Psoas muscle (tissue), 8 donors: ENCODE measurements at places on chromosomes 3 and 15. TPM values are rescaled to one million over a fixed set of nuclear protein-coding genes. Genes with fewer than 3 reads are reported as not detected.

THAP10 gene
- total RNA-seq: 1.6 TPM

- DNase-seq: no peak
These were observed 278.9 kb downstream of the ULK4 start for GRCh38 chr3:41682996-41683395.

DNA sequence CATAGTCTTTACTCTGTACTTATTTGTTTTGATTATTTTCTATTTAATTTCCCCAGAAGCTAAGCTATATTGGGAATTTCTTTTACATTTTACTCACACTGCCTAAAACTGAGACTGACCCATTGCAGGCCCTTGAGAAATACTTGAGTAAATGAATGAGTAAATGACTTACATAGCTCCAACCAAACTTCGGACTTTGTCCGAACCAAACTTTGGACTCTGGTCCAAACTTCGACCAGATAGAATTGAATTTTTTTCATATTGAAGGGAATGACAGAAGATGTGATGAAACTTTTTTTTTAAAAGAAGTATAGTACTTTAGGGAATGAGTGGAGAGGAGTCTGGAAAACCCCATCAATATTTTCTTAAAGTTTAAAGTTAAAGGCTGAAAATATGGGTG lies 75.6 kb upstream of the MYRIP start:
- DNase-seq: no peak

LIPH gene
- total RNA-seq: not detected

CTXN2 gene
- total RNA-seq: not detected

ADCY5 gene
- total RNA-seq: 4.4 TPM

- no peak for DNase-seq
These were observed at the start of gene ISLR for GRCh38 chr15:74173380-74174218. Gene ISLR (plus strand): TSS chr15:74173710. CDS start chr15:74174859, 1,149 bp downstream.

IFT57 gene
- total RNA-seq: 12.3 TPM

DNA sequence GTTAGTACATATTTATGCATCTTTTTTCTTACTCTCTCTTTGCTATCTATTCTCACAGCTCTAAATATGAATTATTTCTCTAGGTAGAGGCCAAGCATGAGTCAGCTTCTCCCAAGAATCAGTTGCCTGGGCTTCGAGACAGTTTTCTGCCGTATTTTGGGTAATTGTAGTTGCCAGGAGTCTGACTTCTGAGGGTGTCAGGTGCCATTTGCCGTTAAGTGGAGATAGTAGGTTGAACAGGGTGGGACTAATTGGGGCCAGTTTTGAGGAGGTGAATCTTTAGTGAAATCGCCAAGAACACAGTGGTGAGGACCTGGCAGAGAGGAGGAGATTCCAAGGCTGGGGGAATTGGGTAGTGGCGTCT lies 7.8 kb upstream of the NRROS start:
- no peak for DNase-seq

GRCh38 chr3:57409471-57409870 lies 117.0 kb upstream of the ASB14 start:
- DNase-seq: no peak

- no peak for DNase-seq
These were observed 7.4 kb downstream of the SPRED1 start for GRCh38 chr15:38260077-38260476.

- peak; percentile 53 for DNase-seq
These were observed 199.5 kb upstream of the TPRG1 start for GRCh38 chr3:188972310-188972709.

DNA sequence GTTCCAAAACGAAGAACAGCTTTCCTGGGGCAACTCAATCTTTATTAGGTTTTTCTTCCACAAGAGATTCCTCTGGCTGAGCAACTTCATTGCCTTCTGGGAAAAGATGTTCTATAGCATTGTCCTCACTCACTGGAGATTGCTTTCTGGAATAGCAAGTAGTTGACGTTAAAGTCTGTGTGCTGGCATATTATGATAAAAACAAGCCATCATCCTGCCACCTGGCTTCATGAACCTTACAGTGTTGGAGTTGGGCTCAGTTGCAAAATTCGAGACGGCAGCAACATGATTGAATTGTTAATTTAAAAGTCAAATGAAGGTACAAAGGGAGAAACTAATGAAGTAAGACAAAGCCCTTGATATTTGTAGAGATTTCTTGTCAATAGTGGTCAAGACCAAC lies 140.5 kb upstream of the PEX5L start:
- DNase-seq: no peak

DNA sequence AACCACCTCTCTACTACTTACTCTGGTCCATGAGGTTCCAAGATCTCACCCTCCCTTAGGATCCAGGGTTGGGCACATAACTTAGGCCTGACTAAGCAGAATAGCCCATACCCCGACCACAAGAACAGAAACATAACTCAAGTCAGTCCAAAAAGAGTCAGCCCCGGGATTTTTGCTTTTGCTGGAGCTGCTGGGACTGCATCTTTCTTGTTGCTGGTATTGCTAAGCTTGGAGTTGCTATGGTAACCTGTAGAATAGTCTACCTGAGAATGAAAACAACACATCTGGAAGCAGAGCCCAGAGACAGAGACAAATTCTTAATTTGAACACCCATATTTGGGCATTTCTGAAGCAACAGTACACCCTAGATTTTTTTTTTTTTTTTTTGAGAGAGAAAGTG lies 6.5 kb downstream of the RUBCN start:
- no peak for DNase-seq

SEMA6D gene
- 7.4 TPM for total RNA-seq

MUSTN1 gene
- 138 TPM for total RNA-seq

DNA sequence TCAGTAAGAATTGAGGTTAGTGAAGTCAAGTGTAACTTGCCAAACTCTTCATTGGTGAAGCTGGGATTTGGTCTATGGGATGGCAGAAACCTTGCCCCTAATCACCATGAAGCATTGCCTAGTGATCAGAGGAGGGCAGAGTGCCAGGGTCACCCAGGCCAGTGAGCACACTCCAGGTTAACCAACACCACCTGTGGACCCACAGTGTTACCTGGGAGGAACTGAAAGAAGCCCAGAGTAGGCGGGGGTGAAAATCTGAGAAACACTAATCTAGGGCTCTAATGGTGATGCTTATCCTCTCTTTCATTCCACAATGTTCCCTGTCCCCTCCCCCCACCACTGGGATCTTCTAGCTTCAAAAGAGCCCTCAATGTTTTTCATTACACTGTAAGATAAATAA lies 372.8 kb downstream of the CTNNB1 start:
- no peak for DNase-seq

DNA sequence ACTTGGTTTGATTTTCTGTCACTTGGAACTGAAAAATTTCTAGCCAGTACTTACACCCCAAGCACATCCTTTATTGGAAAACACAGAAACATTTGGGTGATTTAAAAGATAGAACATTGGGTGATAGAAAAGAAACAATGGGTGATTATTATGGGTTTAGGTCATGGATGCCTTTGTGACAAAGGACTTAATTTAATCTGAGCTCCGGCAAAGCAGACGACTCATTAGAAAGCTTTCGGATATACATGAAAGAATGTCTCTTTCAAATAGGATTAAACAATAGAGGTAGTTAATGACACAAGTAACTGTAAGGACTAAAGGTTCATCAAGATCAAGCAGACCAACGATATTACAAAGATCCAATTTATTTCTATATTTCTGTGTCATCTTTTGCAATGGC lies 37.3 kb upstream of the CNTN4 start:
- no peak for DNase-seq

DNA sequence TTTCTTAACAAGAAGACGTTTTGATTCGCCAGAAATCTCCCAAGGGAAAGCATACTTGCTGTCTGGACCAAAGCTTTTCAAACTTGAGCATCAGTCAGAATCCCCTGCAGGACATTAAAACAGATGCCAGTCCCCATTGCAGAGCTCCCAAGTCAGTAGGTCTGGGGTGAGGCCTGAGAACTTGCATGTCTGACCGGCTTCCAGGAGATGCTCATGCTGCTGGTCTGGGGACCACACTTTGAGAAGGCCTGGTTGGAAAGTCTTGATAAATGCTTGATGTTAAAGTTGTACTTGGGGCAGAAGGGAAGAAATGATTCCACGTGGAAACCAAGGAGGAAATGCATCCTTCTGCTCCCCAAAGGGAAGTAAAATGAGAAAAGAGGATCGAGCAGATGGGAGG lies 24.3 kb upstream of the CAV3 start:
- no peak for DNase-seq

DNA sequence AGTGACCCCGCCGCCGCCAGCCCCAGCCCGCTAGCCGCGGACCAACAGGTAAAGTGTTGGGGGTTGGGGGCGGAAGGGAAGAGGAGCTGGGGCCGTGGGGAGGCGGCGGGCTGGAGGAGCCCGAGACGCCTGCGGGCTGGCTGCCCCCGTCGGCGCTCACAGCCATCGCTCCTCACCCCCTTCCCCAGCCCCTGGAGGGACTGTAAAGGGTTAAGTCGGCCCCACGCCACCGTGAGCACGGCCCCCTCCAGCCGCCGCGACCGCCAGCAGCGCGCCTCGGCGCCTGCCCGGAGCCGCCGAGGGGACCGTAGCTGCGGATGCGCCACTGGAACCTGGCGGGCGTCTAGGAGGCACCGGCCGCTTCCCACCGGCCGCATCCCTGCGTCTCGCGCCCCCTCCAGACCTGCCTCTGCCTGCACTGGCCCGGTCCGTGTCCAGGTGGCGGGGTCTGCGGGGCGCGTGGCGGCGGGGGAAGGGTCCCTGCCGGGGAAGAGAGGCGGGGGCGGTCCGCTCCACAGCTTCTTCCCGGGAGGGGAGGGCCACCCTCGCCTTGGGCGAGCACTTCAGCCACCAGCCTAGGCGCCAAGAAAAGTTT lies 522 bp downstream of the MED12L start:
- DNase-seq: peak; percentile 21

DNA sequence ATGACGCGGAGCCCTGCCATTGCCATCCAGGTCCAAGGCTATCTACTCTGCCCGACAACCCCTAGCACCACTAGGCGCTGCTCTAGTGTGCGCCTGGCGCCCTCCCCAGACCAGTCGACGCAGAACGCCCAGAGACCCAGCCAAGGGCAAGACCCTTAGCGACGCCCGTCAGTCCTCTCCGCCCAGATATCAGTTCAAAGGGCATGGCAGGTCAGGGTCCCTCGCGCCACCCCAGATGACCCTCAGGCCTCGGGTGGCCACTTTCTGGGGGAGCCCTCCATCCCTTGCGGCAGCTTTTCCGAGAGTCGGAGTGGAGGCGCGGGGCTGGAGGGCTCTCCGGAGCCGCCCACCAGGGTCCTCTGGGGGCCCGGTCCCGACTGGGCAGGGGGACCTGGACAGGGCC lies 371 bp upstream of the CLSTN2 start:
- DNase-seq: peak; percentile 82

DNA sequence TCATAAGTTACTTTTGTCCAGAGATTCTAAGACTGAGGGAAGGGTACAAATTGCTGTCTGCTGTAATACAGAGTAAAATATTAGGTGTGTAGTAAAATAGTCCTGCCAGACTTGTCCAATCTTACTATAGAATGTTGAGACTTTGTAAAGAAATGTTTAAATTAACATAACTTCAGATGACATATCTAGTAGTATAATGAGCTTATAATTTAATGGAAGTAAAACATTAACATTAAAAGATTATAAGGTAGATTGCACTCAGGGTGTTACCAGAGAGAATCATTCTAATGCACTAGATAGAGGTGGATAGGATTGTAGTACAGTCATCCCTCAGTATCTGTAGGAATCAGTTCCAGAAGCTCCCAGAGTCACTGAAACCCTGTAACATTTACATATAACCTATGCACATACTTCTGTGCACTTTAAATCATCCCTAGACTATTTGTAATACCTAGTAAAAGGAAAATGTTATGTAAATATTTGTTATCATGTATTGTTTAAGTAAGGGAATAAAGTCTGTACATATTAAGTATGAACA lies 130.8 kb downstream of the LMLN start:
- no peak for DNase-seq

VIPR1 gene
- total RNA-seq: 1.8 TPM

- DNase-seq: no peak
These were observed 93.1 kb downstream of the C3orf70 start for GRCh38 chr3:185059766-185060165.

DNA sequence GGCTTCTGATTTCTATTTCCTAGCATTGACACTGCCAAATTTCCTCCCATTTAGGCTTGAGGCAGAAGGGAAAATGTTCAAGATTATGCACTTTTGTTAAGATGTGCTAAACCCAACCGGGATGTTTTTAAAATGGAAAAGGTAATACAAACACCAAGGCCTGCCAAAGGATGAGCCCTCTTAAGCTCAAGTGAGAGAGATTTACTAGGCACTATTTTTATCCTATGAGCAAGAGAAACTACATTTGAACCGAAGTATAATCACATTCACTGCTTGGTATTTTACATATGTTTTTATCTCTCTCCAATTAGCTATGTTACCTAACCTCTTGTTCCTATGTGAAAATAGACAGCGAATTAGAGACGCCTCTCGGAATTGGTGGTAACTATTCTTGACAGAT lies 295.8 kb downstream of the GABRB3 start:
- no peak for DNase-seq

GRCh38 chr3:124780356-124780755 lies 50.1 kb downstream of the UMPS start:
- peak; percentile 81 for DNase-seq

DNA sequence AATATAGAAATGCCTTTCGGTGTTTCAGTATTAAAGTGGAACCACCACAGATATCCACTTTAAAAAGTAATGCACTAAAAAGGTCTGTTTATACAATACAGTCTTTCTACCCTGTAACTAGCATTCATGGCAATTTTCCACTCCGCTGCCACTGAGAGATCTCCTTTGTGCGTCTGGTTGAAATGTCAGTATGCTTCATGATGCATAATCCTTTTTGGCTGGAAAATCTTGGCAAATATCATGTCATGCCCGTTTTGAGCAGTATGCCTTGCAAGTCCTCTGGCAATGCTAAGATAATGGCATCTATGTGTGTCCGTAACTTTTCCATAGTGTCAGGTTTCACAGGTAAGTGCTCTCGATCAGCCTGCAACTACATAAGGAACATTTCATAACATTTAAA lies 30.8 kb upstream of the ARF4 start:
- DNase-seq: no peak

DNA sequence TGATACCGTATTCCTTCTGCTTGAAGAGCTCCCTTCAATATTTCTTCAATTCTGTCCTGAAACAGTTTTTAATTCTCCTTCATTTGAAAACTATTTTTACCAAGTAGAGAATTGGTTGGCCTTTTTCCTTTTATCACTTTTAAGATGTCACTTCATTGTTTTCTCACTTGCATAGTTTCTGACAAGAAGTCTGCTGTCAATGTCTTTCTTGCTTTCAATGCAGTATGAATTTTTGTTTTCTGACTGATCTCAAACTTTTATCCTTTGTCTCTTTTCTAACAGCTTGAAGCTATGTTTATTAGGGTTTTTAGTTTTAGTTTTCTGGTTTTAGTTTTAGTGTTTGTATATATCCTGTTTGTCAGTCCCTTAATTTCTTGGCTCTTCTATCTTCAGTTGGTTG lies 364.8 kb upstream of the TPRG1 start:
- no peak for DNase-seq

- DNase-seq: no peak
These were observed 3.0 kb downstream of the XIRP1 start for GRCh38 chr3:39189150-39189958.
